Endothelial cell (in vitro differentiated cells): ENCODE measurements at places on chromosomes 7 and 10. TPM values are rescaled to one million over a fixed set of nuclear protein-coding genes. Genes with fewer than 3 reads are reported as not detected.

DNA sequence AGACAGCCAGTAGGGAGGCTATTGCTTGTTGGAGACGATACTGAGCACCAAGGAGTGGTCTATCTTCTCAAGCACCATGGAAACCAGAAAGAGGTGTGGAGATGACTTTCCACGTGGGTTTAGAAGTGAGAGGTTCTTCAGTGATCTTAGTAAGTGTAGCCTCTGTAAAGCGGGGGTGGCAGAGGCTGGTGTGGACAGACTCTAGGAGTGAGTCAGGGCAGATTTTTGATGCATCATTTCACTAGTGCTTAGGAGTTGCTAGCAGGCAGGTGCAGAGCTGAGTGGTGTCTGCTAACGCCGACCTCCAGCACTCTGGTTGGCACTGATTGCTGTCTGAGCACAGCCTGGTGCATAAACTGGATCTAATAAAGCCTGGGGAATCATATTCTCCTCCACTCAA is 78.4 kb upstream of the ADO start:
- no peak overlapping the region for H3K4me3 ChIP-seq
- no peak for DNase-seq
- H3K4me1 ChIP-seq, result peaks cover 13% of the 10 kb centered on the region
- H3K36me3 ChIP-seq, result no peaks in the 10 kb centered on the region

GRCh38 chr7:4226524-4226882 is 455.6 kb upstream of the FOXK1 start:
- H3K4me3 ChIP-seq, result no peak overlapping the region
- H3K36me3 ChIP-seq, result no peaks in the 10 kb centered on the region
- no peak for DNase-seq
- H3K4me1 ChIP-seq, result no peaks in the 10 kb centered on the region
- H3K27me3 ChIP-seq, result no peaks in the 10 kb centered on the region
- H3K27ac ChIP-seq, result no peak overlapping the region

UNCX gene
- total RNA-seq, result not detected

GRCh38 chr7:13259930-13260329 is 572.5 kb downstream of the ARL4A start:
- H3K4me3 ChIP-seq, result no peak overlapping the region
- H3K27me3 ChIP-seq, result no peaks in the 10 kb centered on the region
- no peaks in the 10 kb centered on the region for H3K4me1 ChIP-seq
- no peak overlapping the region for H3K27ac ChIP-seq

KAZALD1 gene
- total RNA-seq, result 10.6 TPM

GRCh38 chr10:101373063-101373462 is 19.1 kb downstream of the BTRC start:
- peaks cover 18% of the 10 kb centered on the region for H3K36me3 ChIP-seq
- H3K27ac ChIP-seq, result no peak overlapping the region
- no peaks in the 10 kb centered on the region for H3K27me3 ChIP-seq
- no peak overlapping the region for H3K4me3 ChIP-seq
- DNase-seq, result no peak

- no peak overlapping the region for H3K4me3 ChIP-seq
- H3K36me3 ChIP-seq, result no peaks in the 10 kb centered on the region
- no peak for DNase-seq
- H3K27me3 ChIP-seq, result peaks cover 2% of the 10 kb centered on the region
- H3K27ac ChIP-seq, result no peak overlapping the region
- H3K4me1 ChIP-seq, result peaks cover 25% of the 10 kb centered on the region
Measured at GRCh38 chr10:110036640-110037039, 28.9 kb downstream of the ADD3 start.

- H3K27me3 ChIP-seq, result no peaks in the 10 kb centered on the region
- no peak for DNase-seq
- no peaks in the 10 kb centered on the region for H3K36me3 ChIP-seq
- H3K4me3 ChIP-seq, result no peak overlapping the region
Measured at GRCh38 chr7:124716894-124717293, 48.7 kb downstream of the GPR37 start.

NODAL gene
- 1.5 TPM for total RNA-seq

- H3K4me1 ChIP-seq, result peaks cover 10% of the 10 kb centered on the region
- no peaks in the 10 kb centered on the region for H3K27me3 ChIP-seq
- H3K4me3 ChIP-seq, result no peak overlapping the region
- DNase-seq, result no peak
- no peaks in the 10 kb centered on the region for H3K36me3 ChIP-seq
- H3K27ac ChIP-seq, result no peak overlapping the region
Measured at GRCh38 chr10:14403359-14403758, 72.6 kb upstream of the FRMD4A start.

DNA sequence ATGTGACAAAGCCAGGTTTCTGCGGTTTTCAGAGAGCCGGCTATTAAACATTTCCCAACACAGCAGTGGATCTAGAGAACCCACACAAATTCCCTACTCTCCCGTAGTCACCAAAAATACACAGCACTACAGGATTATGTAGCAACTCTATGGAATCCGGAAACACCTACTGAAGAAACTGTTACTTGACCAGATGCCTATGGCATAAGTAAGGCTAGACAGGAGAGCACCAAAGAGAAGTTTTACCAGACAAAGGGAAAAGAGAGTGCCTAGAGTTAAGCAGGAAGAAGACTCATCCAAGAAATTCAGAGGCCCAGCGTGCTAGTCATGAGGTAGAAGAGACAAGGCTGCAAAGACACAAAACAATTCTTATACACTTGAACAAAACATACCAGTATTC is 321.1 kb downstream of the PARD3 start:
- H3K36me3 ChIP-seq, result no peaks in the 10 kb centered on the region
- H3K27me3 ChIP-seq, result no peaks in the 10 kb centered on the region
- H3K4me3 ChIP-seq, result no peak overlapping the region
- DNase-seq, result no peak
- no peak overlapping the region for H3K27ac ChIP-seq

GRCh38 chr7:78736548-78736947 is 716.9 kb downstream of the MAGI2 start:
- no peak overlapping the region for H3K4me3 ChIP-seq
- no peak overlapping the region for H3K27ac ChIP-seq
- H3K27me3 ChIP-seq, result no peaks in the 10 kb centered on the region
- no peak for DNase-seq
- no peaks in the 10 kb centered on the region for H3K4me1 ChIP-seq

HABP2 gene
- total RNA-seq, result not detected

- peaks cover 6% of the 10 kb centered on the region for H3K27me3 ChIP-seq
- DNase-seq, result no peak
- no peaks in the 10 kb centered on the region for H3K4me1 ChIP-seq
- no peak overlapping the region for H3K27ac ChIP-seq
Measured at GRCh38 chr10:125257521-125258108, 97.3 kb upstream of the CTBP2 start.

PRSS2 gene
- total RNA-seq, result 2.0 TPM

DNA sequence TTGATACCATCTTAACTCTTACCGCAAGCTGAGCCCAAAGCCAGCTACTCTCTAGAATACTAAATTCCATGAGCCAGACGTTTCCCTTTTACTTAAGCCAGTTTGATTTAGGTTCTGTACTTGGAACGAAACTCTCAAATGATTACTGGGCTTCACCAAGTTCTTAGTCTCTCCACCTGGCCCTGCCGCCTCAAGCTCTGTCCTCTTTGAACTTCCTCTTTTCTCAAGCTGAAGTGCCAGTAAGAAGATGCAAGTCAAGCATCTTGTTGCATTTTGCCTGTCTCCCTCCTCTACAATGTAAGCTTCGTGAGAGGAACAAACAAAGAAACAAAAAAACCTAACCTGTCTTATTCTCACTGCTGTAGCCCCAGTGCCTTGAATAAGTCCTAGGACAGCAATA is 358.2 kb upstream of the NPVF start:
- no peak for DNase-seq
- no peaks in the 10 kb centered on the region for H3K27me3 ChIP-seq
- no peaks in the 10 kb centered on the region for H3K4me1 ChIP-seq
